PC-9 (cell line): ENCODE measurements at places on chromosomes 3 and 15. TPM values are rescaled to one million over a fixed set of nuclear protein-coding genes. Genes with fewer than 3 reads are reported as not detected.

GRCh38 chr3:30503446-30503845, 103.0 kb upstream of the TGFBR2 start:
- no peak for DNase-seq

GRCh38 chr3:183381179-183381578, 47.2 kb downstream of the MCF2L2 start:
- DNase-seq = no peak

GRCh38 chr3:106193876-106194275, 325.1 kb upstream of the CBLB start:
- DNase-seq = no peak

GRCh38 chr3:113277941-113278598, 66.7 kb downstream of the BOC start:
- DNase-seq = no peak

GRCh38 chr15:67564021-67564967, 21.8 kb downstream of the MAP2K5 start:
- no peak for DNase-seq

- no peak for DNase-seq
Observed at GRCh38 chr15:35657679-35658311, 111.8 kb upstream of the DPH6 start.

GRCh38 chr3:45781271-45781670, 15.1 kb downstream of the SLC6A20 start:
- no peak for DNase-seq

- DNase-seq = no peak
Observed at GRCh38 chr3:135083756-135084155, 288.7 kb downstream of the EPHB1 start.

- no peak for DNase-seq
Observed at GRCh38 chr15:35117543-35118265, 32.6 kb upstream of the NANOGP8 start.

DNA sequence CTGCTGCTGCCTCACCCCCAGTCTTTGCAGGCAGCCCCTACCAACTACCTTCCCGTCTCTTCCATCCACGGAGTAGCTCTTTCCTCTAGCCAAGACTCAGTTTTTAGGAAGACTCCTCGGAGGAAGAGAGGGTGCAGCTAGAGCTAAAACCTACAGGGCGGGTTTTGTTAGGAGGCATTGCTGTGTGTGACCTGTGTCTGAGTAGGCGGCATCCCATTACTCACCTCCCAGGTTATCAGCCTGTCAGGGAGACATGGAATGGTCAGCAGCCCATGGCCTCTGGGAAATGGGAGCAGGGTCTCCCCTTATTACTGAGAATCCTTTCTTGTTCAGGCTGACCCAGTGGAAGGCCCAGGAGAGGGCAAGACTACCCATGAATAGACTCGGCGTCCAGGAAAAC, 43.8 kb upstream of the FGD5 start:
- no peak for DNase-seq

- no peak for DNase-seq
Observed at GRCh38 chr15:48785195-48785594, 25.7 kb downstream of the CEP152 start.

- no peak for DNase-seq
Observed at GRCh38 chr15:68843425-68844311, 23.0 kb upstream of the ANP32A start.

DNA sequence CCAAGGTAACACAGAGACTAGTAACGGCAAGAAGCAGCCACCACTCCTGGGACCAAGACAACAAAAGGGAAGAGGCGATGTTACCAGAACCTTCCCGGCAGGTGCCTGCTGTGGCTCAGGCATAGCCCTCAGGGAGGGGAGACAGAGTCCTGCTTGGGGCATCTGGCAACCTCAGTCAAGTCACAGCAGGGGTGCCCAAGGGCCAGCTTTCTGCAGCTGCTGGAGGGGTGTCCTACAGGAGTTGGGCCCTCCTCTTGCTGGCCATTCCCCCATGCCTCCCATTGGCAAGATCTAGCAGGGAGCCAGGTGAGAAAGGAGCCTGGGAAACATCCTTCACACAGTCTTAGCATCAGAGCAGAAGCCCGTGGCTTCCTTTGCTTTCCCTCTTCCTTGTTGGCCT, 197.3 kb upstream of the IL12A start:
- no peak for DNase-seq

- DNase-seq = no peak
Observed at GRCh38 chr15:82305621-82306048, 43.0 kb downstream of the SAXO2 start.

GRCh38 chr3:175977968-175978752, 1119.0 kb downstream of the NAALADL2 start:
- DNase-seq = no peak

DNA sequence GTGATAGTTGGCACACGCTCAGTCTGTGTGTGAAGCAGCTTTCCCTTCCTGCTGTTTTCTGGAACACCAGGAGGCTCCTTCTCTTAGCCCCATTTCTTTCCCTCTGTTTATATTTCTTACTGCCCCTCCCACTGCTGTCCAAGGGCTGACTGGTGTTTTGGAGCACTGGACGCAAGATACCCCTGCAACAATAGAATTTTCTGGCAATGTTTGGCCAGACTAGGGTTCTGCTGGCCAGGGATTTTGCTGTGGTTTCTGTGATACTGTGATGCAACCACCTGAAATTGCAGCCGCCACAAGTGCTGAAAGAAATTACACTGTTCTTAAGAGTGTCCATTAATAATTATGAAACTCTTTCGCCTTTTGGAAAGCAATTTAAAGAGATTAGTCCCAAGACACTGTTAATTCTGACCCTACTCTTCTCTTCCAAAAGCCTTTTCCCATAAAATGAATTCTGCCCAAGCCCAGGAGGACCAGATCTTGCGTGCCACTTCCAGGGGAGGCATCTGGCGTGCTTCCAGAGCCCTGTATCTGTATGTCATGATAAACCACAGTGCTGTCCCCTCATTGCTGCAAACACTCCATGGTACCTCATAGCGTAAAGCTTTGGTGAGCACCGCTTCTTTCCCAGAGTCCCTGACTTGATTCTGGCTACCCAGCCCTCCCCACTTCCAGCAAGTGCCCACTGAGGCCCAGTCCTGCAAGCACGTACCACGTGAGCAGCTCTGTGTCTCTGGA, 159.4 kb upstream of the CHRM5 start:
- no peak for DNase-seq

- no peak for DNase-seq
Observed at GRCh38 chr3:117263270-117263669, 553.7 kb downstream of the TUSC7 start.

- DNase-seq = no peak
Observed at GRCh38 chr3:117045143-117045542, 335.6 kb downstream of the TUSC7 start.

GRCh38 chr15:78625606-78626280, 4.9 kb upstream of the CHRNA3 start:
- DNase-seq = no peak

DNA sequence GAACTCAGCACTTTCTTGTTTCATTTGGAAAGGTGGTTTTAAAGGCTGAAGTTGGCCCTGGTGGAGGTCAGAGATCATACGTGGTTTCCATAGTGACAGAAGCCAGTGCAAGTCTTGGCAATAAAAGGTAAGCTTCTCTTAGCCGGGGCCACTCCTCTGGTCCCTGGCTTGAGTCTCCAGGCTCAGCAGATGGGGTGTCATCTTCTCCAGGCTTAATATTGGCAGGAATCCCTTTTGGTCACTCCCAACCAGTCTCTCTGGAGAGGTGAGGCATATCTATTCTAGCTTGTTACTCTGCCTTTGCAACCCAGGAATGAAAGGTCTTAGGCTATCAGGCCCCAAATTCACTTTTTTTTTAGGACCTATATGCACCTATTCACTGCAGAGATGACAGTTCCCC, 4.8 kb downstream of the CYP19A1 start:
- no peak for DNase-seq

DNA sequence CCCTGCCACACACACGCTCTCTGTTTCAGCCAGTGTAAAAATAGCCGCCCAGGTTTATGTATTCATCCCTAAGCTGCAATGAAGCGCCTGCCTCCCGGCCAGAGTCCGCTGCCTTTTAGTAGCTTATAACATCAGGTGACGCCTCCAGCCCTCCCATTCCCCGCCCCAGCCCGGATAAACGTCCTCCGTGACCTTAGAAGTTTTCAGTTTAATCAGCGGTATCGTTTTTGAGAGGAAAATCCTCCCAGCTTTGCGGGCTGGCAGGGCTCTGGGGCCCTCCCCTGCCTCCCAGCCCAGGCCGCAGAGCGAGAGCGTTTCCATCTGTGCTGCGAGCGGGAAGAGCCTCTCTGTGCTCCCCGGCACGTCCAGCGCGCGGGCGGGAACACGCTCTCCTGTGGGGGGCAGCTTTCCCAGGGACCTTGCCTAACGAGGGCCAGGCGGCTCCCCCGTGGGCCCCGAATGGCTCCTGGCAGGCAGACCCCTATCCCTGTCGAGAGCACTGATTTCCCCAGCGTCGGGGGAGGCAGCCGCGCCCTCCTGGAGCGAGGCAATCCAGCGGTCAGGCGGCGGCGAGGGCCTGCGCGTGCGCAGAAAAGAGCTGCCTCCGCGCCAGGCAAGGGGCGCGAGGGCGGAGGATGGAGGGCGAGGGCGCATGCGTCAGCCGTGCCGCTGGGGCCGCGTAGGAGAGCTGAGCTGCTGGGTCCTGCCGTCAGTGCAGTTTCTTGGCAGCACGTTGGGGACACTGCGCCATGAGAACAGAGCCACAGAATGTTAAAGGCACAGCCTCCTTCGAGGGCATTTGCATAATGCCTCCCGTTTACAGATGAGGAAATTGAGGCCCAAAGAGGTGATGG, 71.1 kb downstream of the CCNL1 start:
- peak; percentile 97 for DNase-seq

- DNase-seq = no peak
Observed at GRCh38 chr15:39363761-39364586, 216.9 kb upstream of the THBS1 start.

- no peak for DNase-seq
Observed at GRCh38 chr3:28124882-28125281, 116.5 kb upstream of the CMC1 start.

DNA sequence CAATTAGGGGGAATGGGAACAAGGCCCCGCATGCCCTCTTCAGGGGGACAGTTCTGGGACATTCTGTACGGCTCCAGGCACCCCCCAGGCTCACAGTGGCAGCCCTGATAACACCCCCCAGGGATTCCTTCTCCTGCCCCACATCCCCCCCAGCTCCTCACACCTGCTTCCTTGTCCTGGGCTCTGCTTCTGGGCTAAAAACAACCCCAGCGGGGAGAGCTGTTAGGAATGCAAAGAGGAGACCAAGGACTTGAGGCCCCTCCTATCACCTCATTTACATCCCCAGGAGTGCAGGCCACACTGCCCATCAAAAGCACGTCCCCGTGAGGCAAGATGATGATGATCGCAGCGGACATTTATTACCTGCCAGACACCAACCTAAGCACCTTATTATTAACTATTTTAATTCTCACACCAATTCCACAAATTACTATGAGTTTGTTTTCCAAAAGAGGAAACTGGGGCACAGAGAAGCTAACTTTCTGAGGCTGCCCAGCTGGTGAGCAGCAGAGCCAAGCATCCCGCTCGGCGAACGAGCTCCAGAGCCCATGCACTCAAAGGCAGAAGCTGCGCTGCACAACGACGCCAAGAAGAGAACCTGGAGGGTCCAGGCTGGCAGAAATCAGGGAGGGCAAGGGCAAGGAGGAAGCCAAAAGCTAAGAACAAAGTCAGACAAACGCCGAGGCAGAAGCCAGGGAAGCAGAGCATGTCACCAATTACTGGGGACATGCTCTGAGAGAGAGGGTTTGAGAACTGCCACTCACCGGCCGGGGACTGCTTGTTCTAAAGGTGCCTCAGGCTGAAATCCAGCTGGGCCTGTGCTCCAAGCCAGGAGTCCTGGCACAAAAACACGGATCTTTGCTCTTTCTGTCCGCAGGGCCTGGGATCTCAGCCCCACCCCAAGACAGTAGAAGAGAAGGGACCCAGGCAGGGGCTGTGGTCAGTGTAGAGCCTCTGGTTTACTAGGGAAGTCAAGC, 76.2 kb upstream of the NSMCE3 start:
- no peak for DNase-seq

- DNase-seq = no peak
Observed at GRCh38 chr3:39250116-39250747, 29.6 kb downstream of the CX3CR1 start.

- DNase-seq = no peak
Observed at GRCh38 chr15:84671211-84671610, 13.2 kb upstream of the NMB start.

DNA sequence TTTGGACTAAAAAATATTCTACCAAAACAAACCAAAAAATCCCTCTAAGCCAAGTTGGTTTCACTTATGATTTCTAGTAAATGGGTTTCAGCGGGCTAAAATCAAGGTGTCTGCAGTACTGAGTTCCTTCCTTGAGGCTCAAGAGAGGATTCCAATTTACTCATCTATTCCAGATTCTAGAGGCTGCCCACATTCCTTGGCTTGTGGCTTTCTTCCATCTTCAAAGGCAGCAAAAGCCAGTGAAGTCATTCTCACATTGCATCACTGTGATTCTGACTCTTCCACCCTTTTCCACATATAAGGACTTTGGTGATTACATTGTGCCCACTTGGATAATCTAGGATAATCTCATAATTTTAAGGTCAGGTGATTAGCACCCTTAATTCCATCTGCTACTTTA, 48.1 kb downstream of the DPPA2 start:
- no peak for DNase-seq

GRCh38 chr15:73483053-73483452, 40.1 kb downstream of the REC114 start:
- DNase-seq = no peak

GRCh38 chr3:38541806-38542205, 45.7 kb downstream of the EXOG start:
- no peak for DNase-seq

The GASK1A gene
- not detected in 2 replicates for total RNA-seq

The MESP2 gene
- total RNA-seq = 1.3 and 2.4 TPM in 2 replicates

The MED12L gene
- total RNA-seq = 3.0 and 4.0 TPM in 2 replicates

The PTPN23 gene
- 36.9 and 38.9 TPM in 2 replicates for total RNA-seq

The ADCY5 gene
- 0.24 TPM in 1 of 2 replicates, not detected in the other for total RNA-seq

The RASSF1 gene
- total RNA-seq = 15.9 and 17.7 TPM in 2 replicates

The IMP3 gene
- total RNA-seq = 45.4 and 53.0 TPM in 2 replicates

The RNF168 gene
- 49.3 and 60.6 TPM in 2 replicates for total RNA-seq

The PDCD10 gene
- total RNA-seq = 79.5 and 84.6 TPM in 2 replicates

The MCF2L2 gene
- 1.7 and 2.3 TPM in 2 replicates for total RNA-seq

The RHOV gene
- 1.4 and 4.1 TPM in 2 replicates for total RNA-seq

The FBXW12 gene
- total RNA-seq = not detected in 2 replicates

The C2CD4A gene
- 0.09 TPM in 1 of 2 replicates, not detected in the other for total RNA-seq

The FBXO40 gene
- not detected in 2 replicates for total RNA-seq

The TNFSF10 gene
- 18.3 and 21.4 TPM in 2 replicates for total RNA-seq

The KNG1 gene
- not detected in 2 replicates for total RNA-seq

The SLC22A14 gene
- total RNA-seq = not detected in 2 replicates
